NAMALWA (cell line): ENCODE measurements at places on chromosomes 2 and 18.

DNA sequence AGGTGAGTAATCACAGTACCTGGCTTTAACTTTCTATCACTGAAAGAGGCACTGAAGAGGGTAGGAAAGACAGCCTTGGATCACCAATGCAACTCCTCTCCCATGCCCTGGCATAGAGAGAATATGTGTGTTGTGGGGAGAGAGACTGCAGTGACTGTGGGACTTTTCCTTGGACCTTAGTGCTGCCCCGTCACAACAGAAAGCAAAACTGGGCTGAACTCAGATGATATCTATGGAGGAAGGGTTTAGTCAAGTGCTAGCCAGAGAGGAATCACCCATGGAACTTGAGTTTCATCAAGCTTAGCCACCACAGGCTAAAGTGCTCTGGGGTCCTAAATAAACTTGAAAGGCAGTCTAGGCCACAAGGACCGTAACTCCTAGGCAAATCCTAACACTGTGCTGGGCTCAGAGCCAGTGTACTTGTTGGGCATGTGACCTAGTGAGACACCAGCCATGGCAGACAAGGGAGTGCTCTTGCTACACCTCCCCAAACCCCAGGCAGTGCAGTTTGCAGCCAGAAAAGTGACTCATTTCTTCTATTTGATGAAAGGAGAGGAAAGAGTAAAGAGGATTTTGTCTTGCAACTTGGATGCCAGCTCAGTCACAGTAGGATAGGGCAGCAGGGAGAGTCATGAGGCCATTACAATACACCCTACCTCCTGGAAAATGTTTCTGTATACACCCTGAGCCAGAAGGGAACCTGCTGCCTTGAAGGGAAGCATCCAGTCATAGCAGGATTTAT, 105.8 kb upstream of the SPOPL start:
- no peak for DNase-seq

DNA sequence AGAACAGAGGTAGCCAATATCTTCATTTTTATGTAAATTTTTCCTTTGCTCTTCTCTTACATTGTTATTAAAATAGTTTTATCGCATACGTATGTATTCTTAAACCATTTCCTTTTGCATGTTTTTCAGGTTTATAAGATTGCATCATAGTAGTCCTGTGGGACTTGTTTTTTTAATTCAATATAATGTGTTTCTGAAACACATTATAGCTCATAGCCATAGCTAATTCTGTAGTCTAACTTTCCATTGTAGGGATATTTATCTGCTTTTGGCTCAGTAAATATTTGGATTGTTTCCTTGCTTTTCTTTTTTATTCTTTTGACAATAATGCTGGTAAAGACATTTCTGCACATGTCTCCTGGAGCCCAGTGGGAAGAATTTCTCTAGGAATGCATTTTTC, 484.3 kb downstream of the PTPRM start:
- no peak for DNase-seq

DNA sequence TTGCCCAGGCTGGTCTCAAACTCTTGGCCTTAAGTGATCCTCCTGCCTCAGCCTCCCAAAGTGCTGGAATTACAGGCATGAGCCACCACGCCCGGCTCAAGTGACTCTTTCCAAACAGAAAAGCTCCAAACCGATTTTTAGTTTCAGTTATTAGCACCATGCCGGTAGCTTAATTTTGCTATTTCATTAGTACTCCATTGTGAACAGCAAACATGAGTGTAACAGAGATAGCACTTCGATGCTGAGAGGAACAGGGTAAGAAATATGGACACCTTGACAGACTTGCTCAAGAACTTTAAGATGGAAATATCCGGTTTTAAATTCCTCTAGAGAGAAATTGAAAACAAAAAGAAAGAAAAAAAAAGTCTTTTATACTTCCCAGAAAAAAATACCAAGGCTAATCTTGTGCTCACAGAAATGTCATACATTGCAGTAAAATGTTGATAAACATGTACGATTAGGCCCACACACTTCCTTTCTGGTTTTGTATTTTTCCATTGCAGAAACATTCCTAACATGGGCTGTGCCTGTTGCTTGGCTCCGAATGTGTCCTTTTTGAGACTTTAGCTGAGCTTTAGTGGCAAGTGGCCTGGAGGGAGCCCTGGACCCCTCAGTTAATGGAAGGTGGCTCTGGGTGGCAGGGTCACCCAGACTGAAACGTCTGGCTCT, 18.3 kb downstream of the FHL2 start:
- no peak for DNase-seq

GRCh38 chr2:218981390-218981880, 3.5 kb downstream of the FEV start:
- DNase-seq, result peak; percentile 56

DNA sequence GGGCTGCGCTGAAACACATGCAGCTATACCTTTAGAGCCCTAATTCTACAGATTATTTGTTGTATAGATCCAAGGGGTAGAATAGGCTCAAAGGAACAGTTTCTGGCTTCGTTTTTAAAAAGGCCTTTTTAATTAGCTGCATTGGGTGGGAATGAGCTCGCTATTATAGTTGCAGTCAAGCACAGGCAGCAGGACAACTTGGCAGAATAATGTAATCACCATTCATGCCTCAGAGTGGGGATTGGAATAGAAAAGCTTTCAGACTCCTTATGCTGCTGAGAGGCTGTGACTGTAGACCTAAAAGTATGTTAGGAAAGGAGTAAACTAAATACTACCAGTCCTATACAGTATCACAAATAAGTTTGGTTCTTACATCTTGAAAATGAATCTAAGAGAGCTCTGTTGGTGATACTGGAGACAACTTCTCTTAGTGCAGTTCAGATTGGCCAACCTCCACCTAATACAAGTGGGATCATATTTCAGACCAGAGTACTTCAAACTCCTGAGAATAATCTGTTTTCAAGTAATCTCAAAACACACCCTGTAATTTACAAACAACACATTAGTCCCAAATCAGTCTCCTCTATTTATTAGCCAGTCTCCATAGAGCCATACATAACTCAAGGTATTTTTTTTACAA, 121.4 kb downstream of the ANTXR1 start:
- DNase-seq, result no peak

- DNase-seq, result no peak
These were observed 152.8 kb downstream of the TFCP2L1 start for GRCh38 chr2:121132054-121132761.

DNA sequence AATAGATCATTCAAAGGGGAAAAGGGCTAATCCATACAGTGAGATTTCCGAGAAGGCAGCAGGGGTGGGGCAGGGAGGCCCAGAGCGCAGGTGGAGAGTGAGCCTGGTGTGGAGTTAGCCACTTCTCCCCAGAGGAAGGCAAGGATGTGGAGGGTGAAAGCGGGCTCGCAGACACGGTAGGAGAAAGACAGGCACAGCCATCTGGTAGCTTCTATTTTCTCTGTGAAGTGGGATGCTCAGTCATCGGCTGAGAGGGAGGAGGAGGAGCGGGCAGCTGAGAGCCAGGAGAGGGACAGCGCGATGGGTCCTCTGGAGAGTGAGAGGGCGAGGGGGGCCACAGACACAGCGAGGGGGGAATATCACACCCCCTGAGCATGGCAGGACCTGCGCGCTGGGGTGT, 153.3 kb upstream of the NDUFV2 start:
- no peak for DNase-seq

DNA sequence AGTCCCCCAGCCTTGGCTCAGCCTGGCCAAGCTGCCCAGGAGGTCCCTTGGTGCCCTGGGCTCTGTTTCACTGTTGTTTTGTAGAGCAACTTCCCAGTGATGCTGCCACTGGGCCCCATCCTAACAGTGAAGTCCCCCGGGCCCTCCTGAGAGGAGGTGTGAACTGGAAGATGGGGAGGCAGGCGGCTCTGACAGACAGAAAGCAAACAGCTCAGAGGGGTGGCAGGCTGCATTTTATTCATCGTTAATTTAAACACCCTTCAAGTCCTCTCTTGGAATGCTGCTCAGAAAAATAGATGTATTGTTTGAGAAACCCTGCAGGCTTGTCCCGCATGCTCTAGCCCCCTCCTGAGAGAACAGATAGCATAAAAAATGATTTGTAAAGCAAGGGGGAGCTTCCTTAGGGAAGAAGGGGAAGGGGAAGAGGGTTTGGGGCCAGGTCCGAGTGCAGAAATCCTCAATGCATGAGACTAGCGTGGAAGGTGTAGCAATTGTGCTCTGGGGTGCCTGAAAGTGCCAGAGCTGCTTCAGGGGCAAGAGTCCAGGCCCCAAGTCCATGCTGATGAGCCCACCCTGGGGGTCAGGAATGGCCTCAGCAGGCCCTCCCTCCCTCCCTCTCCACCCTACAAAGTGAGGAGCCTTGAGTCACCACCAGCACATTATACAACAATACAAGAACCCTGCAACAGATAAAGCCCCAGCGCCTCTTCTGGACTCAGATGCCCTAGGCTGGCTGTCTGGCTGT, 113.6 kb downstream of the MSH2 start:
- no peak for DNase-seq

- DNase-seq, result no peak
These were observed 5.6 kb downstream of the CROCC2 start for GRCh38 chr2:240911641-240912265.

DNA sequence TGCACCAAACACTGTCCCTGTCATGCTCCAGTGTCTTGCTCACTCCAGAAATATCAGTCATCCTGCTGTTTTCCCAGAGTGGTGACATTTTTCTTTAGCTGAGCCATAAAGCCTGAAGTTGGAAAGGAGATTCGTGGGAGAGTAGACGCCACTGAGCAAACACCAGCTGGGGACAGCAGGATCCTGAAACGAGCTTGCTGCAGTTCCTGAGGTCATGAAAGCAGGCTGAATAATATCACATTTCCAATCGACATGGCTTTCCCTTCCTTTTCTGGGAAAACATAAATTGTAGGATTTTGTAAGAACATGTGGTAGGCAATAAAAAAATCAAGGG, 276.4 kb downstream of the CDCA7 start:
- DNase-seq, result no peak

DNA sequence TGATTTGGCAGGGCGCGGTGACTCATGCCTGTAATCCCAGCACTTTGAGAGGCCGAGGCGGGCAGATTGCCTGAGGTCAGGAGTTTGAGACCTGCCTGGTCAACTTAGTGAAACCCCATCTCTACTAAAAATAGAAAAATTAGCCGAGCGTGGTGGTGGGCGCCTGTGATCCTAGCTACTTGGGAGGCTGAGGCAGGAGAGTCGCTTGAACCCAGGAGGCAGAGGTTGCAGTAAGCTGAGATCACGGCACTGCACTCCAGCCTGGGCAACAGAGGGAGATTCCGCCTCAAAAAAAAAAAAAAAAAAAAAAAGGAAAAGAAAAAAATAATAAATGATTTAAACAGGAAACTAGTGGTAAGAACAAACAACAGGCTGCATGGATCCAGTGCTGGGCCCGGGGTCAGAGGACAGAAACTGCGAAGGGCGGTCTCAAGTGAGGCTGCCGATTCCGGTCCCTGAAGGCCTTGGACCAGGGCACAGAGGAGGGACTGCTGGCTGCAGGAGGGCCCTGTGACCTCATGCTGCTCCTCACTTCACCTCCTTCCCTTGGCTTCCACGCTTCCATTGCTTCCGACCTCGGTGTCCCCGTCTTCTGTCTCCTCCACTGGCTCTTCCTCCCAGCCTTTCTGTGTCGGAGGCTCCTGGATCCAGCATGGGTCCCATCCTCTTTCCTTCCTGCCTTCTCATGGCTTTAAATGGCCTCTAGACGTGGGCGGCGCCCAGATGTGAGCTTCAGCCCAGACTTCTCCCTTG, 2.1 kb upstream of the GRHL1 start:
- no peak for DNase-seq

DNA sequence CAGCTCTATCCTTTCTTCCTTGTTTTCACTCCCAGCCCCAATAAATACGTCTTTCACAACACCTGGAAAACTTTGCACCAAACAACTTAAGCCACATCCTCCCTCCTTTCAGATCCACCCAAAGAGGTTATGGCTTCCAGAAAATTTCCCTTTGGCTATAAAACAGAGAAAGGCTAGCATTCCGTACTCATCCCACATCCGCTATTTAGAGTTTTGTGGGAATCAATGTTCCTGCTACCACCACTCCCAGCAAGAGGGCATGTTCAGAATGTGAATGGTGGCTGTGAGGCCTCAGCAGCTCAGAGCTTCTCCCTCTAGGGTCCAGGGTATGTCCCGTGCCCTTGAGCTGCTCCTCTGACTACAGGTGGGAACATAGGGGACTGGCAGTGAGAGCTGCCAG, 214.6 kb downstream of the NCK2 start:
- no peak for DNase-seq

- DNase-seq, result peak; percentile 66
These were observed 1.7 kb downstream of the ERFE start for GRCh38 chr2:238160206-238161129.

DNA sequence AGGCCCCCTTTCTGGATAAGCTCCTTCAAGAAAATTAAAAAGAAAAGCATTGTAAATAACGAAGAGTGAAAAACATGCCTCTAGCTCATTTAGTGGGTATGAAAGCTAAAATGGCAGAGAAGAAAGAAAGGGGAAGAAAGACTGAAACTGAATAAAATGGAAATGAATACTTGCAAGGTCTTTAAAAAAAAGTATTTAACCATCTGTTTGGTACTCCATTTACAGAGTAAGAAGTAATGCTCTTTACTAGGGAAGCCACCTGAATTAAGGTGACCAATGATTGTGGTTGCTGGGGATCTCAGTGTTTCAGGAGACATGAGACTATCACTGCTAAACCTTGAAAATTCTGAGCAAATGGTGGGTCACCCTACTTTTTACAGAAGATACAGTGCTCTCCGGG, 17.7 kb upstream of the ARL5A start:
- no peak for DNase-seq

DNA sequence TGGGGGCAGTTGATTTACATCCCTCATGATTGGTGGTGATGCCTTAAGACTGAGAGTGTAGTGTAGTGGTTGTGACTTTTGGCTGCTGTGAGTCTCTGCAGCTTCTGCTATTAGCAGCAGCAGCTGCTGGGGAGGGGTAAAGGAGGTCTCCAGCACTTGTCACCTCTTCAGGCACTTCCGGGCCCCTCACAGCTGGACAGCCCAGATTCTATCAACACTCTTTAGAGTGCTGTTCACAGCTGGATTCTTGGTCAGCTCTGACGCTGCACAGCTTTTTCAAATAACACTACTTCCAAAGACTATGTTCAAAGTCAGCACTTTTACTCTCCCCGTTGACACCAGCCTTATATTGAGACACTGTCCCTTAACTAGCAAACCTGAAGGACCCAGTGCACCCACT, 396.0 kb downstream of the MEIS1 start:
- no peak for DNase-seq

DNA sequence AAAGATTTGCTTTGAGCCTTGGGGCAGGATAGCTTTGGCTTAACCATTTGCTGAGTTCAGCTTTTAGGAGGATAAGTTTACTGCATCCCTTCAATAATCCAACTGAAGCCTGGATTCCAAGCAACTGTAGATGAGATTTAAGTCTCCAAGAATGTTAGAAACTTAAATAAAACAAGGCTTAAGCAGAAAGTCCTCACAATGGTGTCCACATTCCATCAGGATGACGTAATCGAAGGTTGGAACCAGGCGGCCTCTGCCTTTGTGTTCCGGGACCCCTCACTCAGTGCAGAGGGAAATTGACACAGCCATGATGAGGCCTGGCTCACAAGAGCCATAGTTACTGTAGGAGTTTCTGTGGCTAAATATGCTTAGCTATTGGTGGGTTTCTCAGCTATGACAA, 260.4 kb downstream of the LPIN1 start:
- DNase-seq, result no peak

- DNase-seq, result no peak
These were observed 997.0 kb upstream of the ACVR2A start for GRCh38 chr2:146847846-146848245.
